Stimulated activated CD8-positive, alpha-beta memory T cell treated with anti-CD3 and anti-CD28 coated beads, Interleukin-7, amount 100 ng/mL, for 4 hours (primary cell): ENCODE measurements at places on chromosomes 2 and 18.
A peak's percentile ranks its signal among the peaks of the same experiment; 100 is the strongest.

DNA sequence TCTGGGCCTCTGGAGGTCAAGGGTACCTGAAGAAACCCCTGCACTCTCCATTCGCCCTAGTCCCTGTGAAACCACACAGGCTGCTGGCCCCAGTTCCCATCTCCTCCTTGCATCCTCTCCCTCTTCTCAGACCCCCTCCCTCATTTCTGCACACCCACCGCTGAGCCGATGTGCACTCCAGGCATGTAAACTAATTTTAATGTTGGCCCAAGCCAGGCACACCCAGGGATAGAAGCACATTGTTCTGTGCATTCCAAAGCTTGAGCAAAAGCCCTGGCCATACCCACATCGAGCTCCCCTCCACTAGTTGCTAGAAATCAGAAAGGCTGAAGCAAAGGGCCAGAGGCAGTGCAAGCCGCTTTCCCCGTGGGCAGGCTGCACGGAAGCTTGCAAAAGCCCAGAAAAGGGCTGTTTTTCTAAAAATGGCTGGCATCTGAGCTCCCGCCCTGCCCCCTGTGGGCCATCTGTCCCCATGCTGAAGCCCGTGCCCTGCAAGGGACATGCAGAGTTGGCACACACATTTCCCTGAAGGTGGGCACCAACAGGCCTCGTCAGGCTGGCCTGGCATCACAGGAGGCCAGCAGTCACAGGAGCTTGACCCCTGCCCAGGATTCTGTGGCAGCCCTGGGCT lies 181.6 kb downstream of the SMAD7 start:
- no peak for DNase-seq

DNA sequence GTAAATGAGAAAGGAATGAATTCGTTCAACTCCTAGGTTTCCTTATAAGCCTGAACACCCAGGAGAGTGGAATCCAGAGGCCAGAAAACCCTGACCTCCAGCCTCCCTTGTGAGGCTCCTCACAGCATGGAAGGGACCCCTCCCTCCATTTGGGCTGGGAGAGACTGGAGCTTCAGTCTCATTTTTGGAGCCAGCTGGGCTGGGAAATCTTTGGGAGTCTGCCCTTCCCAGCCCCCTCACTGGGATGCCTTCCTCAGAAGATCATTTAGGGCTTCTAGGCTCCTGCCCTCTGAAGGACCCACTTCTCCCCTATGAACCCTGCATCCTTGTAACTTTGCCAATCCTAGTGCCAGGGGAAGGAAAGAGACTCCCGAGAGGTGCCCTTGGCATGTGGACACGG lies 346.1 kb downstream of the CYP26B1 start:
- DNase-seq = no peak

- no peak for DNase-seq
Measured at GRCh38 chr2:112876257-112876970, 34.6 kb upstream of the IL37 start.

DNA sequence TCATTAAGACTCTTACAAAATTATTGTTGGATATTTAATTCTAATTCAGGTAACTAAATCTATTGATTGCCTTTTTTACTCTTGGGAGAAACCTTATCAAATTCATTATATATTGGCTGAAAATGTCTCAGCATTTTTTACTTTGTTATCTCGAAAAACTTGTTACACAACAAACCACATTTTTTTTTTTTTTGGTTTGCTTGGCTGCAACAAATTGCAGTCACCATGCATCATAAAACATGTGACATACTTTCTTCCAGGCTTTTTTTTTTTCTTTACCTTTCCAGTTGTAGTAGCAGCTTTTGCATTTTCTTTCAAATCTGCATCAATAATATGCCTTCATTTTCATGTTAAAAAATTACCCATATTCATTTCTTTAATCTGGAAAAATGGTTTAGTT lies 186.7 kb downstream of the TDRD15 start:
- no peak for DNase-seq

DNA sequence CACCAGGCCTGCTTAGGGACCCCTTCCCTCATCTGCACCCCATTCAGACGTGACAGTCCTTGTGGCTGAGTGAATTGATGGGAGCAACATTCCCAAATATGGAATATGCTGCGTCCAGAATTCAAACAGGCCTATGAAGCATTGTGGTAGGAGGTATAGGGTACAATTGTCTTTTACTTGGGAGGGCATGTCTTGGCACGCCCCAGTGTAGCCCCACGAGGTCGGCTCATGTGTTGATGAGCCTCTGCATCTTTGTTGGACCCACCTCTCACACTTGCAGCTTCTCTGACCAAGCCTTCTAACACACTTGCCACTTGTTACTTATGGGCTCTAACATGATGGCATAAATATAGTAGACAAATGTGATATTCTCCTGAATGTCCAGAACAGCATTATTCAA lies 1.6 kb downstream of the TIMM21 start:
- DNase-seq = no peak

DNA sequence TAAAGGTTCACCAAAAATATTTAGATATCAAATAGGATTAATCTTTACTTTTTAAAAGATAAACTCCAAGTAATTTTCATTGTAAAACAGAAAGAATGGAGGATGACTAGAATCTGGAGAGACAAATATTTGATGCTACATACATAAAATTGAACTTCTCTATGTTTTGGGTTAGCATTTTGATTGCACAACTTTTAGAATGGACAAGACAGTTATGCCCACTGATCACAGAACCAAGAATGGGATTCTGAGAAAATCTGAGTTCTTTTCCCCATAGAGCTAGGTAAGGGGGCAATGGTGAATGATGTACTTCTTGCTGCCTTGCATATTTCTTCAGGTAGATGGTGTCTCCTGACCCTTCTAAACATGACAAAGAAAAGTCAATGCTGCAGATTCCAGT lies 191.2 kb upstream of the ZEB2 start:
- DNase-seq = no peak

GRCh38 chr2:239600001-239600593 lies 199.3 kb upstream of the HDAC4 start:
- DNase-seq = no peak

DNA sequence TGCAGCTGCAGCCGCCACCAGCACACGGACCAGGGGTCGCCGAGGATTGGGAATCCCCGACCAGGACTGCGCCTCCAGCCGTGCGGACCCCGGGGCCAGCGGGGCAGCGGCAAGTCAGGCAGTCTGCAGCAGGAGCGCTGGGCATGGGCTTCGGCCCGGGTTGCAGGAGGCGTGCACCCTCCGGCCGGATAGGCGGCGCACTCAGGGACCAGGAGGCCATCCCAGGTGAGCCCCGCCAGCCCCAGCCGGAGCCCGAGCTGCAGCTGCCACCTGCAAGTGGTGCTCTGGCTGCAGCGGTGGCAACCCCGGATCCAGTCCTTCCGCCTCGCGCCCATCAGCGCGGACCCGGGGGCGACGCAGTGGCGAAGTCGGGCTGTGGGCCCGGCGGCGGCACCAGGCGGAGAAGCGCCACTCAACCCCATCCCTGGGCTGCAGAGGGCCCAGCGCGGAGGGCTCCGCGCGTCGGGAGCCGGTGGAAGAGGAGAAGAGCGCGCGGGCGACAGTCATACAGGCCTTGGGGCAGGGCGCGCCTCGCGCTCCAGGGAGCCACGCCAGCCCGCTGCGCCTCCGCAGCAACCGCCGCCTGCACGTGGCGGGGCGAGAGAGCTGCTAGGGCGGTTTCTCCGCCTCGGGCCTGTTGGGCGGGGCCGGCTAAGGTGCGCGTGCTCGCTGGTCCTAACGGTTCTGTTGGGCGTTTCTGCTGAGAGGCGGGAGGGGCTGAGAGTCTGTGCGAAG lies 73.8 kb downstream of the RPIA start:
- DNase-seq = peak; percentile 36

DNA sequence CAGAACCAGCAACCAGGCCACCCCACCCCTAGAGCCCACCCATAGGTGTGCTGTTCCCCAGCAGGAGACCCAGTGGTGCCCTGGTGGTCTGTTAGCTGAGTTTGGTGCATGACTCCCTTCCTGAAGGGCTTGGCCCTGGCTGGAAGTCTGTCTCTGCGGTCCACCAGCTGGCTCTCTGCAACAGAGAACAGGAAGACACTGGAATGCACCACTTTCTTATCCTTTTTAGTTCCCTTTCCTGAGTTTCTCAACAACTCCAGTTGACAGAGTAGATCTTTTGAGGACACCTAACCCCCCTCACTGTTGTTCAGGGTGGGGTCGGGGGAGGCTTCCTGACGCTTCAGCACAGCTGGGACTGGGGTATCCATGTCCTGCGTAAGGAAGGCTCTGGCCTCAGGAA lies 11.9 kb upstream of the RPL37A start:
- no peak for DNase-seq

GRCh38 chr2:221370076-221370856 lies 201.8 kb downstream of the EPHA4 start:
- DNase-seq = no peak

GRCh38 chr2:85265304-85265703 lies 62.5 kb downstream of the TGOLN2 start:
- DNase-seq = no peak

DNA sequence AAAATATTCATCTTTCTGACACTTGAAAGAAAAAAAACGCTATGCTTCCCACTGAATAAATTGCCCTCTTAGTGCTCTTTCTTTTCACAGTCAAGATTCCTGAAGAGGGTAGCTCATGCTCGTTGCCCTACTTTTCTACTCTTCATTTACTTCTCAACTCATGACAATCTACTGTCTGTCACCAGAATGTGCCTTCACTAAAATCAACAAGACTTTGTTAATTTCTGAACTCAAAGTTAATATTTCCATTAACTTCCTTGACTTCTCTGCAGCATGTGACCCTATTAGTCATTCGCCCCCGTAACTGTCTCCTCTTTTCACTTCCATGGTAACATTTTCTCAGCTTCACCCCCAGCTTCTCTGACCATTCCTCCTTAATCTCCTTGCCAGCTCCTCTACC lies 98.9 kb upstream of the MAPRE2 start:
- DNase-seq = no peak

DNA sequence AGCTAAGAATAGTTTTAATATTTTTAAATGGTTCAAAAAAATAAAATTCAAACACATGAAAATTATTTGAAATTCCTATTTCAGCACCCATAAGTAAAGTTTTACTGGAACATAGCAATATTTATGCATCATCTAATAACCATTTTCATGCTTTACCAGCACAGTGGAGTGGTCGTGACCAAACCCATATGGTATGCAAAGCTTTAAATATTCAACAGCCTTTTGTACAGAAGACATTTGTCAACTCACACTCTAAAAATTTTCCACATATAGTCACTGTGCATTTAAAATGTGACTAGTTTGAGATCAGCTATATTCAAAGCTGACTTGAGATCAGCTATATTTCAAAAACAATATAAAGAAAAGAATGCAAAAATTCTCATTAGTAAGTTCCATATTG lies 46.2 kb downstream of the PUM2 start:
- no peak for DNase-seq

- DNase-seq = no peak
Measured at GRCh38 chr2:229173825-229174359, 97.2 kb downstream of the PID1 start.

DNA sequence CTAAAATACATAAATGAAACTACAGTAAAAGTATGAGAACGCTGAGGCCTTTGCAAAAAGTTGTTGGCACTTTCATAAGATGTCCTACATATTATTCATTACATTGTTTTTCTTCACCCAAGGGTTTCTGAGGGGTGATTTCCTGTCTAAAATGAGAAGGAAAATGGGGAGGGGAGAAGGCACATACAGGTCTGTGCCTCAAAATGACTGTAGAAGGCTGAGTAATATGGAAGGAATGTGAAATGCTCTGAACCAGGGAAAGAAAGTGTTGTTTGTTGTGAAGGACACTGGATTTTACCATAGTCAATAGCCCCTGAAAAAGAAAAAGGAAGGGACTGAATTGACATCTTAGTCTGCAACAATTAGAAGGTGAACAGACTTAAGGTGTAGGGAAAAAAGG lies 99.5 kb upstream of the RNF152 start:
- no peak for DNase-seq

GRCh38 chr2:210611466-210611865 lies 55.1 kb downstream of the CPS1 start:
- no peak for DNase-seq

DNA sequence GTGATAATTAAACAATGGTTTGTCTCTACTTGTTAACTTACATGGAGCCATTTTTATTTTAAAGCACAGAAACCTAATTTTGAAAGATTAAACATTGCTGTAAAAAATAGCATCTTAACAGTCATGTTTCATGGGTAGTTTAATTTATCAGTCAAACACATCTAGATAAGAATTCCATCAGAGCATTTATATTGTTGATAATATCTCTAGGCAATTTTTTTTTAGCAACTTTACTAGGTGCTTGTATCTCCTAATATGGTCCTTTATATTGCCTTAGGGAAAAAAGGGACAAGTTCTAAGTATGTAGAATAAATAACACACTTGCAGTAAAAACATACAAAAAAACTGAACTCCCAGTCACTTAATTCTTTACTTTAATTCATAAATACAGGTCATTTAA lies 863 bp downstream of the CSRNP3 start:
- no peak for DNase-seq

DNA sequence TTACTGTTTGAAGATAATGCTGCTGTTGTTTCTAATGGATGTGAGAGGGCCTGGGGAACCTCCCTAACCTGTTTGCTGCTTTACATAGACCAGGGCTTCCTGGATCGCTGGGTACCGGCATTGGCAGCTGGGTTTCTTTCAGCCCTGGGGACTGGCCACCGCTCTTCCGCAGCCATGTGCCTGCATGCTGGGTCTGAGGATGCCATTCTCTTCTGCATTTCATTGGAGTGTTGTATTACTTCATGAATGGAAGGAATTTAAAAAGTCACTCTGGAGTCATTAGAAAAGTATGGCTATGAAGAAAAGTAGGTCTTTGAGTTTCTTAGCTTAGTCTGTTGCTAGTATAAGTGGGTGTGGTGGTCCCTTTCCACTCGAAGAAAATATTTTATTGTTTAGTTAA lies 107.3 kb upstream of the MGAT5 start:
- DNase-seq = no peak

GRCh38 chr2:100029460-100029859 lies 112.9 kb downstream of the AFF3 start:
- no peak for DNase-seq

DNA sequence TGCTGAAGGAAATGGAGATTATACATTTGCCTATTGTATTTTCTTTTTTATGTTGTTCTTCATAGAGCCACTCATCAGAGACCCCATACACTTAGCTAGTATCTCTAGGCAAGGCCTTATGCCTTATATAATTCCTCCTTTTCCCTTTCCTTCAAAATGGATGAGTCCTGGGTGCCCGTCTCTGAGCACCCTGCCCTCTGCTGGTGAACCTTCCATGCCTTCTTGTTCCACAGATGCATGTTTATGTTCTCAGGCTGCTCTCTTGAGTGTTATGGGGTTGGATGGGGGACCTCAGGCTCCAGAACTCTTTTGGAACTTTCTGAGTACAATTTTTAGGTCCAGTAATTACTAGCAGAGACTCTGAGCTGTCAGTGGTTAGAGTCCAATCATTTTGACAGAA lies 368.6 kb upstream of the SPRED2 start:
- no peak for DNase-seq

- no peak for DNase-seq
Measured at GRCh38 chr2:103386872-103387271, 625.0 kb downstream of the TMEM182 start.
